ENCODE measurements at places on chromosomes 13 and 19.

- DNase-seq: no peak
Observed at GRCh38 chr19:50702871-50703829, 16.5 kb downstream of the SHANK1 start.

DNA sequence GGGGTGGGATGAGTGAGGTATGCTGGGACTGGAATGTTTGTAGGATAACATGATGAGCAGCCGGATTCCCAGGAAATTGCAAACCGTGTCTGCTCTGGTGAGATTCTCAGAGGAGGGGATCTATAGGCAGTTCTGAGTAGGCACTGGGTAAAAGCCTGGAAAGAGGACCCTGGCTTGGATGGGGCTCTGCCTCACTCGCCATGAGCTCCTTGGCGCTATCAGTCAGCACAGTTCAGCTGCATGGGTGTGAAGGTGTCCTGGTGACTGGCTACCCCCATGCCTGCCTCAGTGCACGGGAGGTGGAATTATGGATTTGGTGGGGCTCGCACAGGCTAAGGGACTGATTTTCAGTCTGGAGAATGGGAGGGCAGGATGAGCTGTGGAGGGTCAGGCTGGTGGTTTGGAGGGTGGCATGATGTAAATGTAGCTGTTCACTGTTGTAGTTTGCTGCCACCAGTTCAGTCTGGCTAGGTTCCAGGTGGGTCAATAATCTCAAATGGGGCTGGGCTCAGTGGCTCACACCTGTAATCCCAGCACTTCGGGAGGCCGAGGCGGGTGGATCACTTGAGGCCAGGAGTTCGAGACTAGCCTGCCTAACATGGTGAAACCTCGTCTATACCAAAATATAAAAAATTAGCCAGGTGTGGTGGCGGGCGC, 9.2 kb upstream of the ZNF627 start:
- DNase-seq: no peak

DNA sequence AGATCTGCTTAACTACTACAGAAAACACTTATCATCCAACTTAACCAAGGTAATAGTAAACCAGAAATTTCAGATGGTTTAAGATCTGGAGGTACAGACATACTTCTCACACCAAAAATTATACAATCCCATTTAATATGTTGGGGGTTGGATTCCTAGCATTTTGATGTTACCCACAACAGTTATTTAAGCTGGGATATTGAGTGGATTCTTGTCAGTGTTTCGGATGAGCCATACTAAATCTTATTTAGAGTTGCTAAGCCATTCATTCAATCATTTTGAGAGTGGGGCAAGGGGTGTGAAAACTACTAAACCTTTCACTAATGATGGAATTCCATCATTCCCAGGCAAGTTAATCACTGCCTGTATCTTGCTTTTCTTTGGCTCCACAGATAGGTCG, 40.6 kb downstream of the KATNAL1 start:
- DNase-seq: no peak

GRCh38 chr19:23867895-23868294, 46.8 kb upstream of the ZNF726 start:
- DNase-seq: no peak

- DNase-seq: no peak
Observed at GRCh38 chr13:113832205-113832604, 31.7 kb downstream of the GAS6 start.

DNA sequence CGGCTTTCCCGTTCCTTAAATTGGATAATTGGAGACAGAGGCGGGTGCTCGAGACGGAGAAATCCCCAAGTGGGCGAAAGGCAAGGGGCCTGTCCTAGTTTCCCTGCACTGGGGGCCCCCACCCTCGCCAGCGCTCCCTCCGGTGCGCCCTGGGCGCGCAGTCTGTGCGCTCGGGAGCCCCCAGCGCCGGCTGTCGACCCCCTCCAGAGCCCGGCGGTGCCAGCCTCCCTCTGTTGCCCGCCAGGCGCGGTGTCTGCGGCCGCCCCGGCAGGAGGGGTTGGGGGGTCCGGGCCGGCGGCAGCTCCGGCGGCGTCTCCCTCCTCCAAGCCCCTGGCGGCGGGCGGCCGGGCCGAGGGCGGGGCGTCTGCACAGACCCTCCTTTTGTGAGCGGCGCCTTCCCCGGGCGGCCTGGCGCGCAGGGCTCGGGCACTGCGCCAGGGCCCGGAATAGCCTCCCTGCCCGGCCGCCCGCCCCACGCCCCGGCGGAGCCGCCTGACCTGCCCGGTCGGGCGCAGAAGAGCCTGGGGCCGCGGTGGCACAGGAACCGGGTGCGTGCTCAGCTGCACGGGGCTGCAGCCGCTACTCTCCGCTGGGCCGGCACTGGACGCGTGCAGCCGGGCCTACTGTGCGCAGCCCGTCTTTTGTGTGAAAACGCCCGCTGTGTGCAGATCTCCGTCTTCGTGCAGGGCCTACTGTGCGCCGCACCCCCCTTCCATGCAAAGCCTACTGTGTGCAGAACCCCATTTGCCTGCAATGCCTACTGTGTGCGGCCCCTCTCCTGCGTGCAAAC, 13.2 kb downstream of the GADD45B start:
- DNase-seq: no peak

DNA sequence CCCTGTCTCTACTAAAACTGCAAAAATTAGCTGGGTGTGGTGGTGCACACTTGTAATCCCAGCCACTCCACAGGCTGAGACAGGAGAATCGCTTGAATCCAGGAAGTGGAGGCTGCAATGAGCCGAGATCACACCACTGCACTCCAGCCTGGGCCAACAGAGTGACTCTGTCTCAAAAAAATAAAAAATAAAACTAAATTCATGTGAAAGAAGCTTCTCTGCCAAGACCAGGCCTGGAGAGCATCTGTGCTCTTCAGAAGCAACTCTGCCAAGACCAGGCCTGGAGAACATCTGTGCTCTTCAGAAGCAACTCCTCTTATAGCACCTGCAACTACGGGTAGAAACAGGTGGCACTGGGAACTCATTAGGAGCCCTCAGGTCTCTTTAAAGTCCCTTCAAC, 37.7 kb downstream of the CRYL1 start:
- DNase-seq: no peak

DNA sequence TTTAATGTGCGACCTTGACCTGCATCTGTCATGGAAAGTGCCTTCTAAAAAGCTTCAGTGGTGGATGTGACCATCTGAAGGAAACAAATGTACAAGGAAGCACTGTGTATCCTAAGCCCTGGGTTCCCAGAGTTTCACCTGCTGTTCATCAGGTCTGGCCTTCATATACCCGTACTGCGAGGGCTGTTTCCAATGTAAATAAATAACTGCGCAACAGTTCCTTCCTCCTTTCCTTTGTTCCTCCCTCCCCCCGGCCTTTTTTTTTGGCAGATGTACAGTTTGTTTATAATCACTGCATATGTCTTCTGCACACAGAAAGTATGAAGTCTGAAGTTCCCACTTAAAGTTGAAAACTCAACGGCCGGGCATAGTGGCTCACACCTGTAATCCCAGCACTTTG, 5.2 kb downstream of the FAAP24 start:
- no peak for DNase-seq

- DNase-seq: no peak
Observed at GRCh38 chr13:104854007-104854406, 1681.5 kb downstream of the EFNB2 start.

GRCh38 chr19:23070353-23071146, 46.3 kb upstream of the ZNF730 start:
- DNase-seq: no peak

DNA sequence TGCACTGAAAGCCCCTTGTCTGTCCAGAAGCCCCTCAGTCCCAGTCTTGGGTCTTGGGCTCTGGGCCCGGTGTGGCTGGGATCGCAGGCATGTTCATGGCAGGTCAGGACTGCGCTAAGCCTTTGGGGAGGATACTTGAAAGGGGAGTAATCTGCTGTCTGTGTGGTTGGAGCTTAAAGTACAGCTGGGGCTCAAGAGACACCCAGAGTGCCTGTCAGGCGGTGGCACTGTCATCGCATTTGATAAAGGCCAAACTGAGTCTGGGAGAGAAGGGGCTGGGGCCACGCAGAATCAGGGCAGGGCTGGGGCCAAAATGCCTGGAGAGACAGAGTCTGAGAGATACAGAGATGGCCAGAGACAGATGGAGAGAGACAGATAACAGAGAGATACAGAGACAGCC, 4.2 kb upstream of the CILP2 start:
- no peak for DNase-seq

GRCh38 chr13:25192489-25192888, 20.4 kb upstream of the AMER2 start:
- DNase-seq: no peak

Measured in stimulated activated CD8-positive, alpha-beta memory T cell treated with anti-CD3 and anti-CD28 coated beads, Interleukin-15, amount 100 ng/mL, for 24 hours (primary cell).